Karpas-422 (cell line): ENCODE measurements at places on chromosomes 5 and 9. TPM values are rescaled to one million over a fixed set of nuclear protein-coding genes. Genes with fewer than 3 reads are reported as not detected.

DNA sequence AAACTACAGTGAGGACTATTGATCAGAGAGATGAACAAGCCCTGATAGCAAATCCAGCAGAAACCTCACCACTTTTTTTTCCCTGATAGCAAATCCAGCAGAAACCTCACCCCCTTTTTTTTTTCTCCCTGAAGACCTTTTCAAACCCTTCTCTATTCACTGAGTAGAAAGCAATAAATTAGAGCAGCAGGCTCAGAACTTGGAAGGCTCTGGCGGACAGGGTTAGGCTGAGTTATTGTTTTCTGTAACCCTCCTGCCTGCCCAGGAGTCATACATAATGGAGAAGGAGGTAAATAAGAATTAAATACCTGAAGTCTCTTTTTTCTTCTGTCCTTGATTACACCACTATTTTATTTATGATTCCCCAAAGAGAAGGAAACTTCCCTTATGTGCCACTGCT lies 136.3 kb upstream of the SNX2 start:
- DNase-seq: no peak

DNA sequence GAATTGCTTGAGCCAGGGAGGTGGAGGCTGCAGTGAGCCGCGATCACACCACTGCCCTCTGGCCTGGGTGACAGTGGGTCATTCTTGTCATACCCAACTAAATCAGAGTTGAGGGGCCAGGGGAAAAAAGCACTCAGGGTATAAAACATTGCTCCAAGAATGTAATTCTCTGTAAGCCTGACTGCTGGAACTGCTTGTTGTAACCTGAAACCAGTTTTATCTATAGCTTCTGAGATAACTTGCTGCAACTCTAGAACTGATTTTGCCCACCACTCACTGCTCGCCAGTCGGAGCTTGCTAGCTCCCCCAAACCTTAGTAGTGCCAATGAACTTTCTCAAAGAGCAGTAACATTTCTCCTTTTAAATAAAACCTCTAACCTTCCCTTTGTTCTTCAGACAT lies 9.6 kb upstream of the MSH3 start:
- no peak for DNase-seq

- peak; percentile 83 for DNase-seq
These were observed 1.1 kb upstream of the ANXA2R start for GRCh38 chr5:43041110-43041668.

The TUSC1 gene
- total RNA-seq: not detected in 2 replicates
